Activated T-cell treated with anti-CD3 and anti-CD28 coated beads, Interleukin-2, amount 50 U/mL, for 72 hours (primary cell): ENCODE measurements at places on chromosomes 11 and 22.

DNA sequence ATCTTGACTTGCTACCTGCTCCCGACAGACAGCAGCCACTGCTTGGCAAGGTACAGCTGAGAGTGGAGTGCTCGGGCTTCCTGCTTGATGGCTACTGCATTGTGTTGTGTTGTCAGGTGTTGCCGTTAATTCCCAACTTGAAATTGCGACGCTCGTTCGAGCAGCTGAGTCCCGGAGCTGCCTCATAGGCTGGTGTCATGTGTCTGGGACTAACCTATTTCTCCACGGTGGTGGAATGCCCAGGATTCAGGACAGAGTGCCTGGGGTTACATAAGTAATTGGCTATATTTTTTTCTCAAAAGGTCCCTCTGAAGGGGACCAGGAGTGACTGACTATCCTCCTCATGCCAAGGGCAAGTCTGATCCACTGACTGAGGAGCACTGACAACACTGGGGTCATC, 18.5 kb downstream of the COMMD9 start:
- DNase-seq: no peak

- DNase-seq: no peak
Observed at GRCh38 chr11:13923182-13923581, 39.3 kb upstream of the SPON1 start.

DNA sequence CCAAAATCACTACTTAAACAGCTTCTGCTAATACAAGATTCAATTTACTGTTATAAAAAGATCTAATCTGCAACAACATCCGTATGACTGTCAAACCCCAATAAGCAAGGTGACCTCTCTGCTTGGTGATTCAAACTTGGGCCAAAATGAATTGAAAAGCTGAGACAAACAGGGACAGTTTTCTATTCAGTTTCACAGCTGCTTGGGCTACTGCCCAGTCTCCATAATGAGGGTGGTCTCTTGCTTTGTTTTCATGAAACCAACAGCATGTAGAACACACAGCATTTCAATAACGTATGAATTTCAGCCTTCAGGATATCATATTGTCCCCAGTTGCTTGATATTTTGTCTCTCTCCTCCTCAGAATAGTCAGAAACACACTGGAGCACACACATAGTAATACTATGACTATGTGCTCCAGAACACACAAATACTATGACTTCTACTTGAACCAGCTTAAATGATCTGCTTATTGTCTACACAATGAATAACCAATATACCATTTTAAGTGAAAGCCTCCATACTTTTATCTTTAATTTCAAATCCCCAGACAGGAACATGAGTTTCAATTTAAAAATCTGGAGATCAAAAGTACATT, 285.0 kb downstream of the TTC28 start:
- no peak for DNase-seq

DNA sequence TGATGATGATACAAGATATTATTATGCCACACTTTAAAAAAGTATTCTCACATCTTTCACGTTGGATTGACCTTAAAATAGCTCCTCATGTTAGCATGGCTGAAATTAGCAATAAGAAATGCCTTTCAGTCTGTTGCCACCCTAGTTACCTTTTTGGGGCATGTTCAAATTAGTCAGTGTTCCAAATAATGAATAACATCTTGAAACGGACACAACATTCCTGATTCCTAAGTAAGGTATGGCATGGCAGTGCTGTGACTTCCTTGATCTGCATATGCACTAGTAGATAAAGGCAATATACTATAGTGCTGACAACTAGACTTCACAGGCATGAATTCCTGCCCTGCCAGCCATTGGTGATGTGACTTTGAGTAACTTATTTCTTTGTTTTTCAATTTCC, 914.5 kb downstream of the METTL15 start:
- no peak for DNase-seq

- no peak for DNase-seq
Observed at GRCh38 chr11:106311531-106312230, 234.2 kb downstream of the AASDHPPT start.

DNA sequence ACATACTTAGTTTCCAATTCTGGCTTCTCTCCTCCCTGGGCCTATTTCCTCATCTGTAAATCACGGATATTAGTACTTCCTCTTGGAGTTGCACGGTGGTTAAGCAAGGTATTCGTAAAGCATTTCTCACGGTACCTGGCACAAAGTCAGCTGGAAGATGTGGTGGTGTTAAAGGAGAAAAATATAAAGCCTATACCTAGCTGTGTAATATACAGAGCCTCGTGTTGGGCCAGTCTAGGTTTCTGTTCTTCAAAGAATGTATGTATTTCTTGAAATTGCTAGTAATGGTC, 47.2 kb downstream of the DBX1 start:
- no peak for DNase-seq

GRCh38 chr11:92245700-92246271, 21.2 kb downstream of the FAT3 start:
- DNase-seq: no peak
